MCF 10A (cell line): ENCODE measurements at places on chromosomes 6 and 20.
A peak's percentile ranks its signal among the peaks of the same experiment; 100 is the strongest.

- DNase-seq: no peak
These were observed 64.5 kb upstream of the PMEPA1 start for GRCh38 chr20:57774111-57774880.

DNA sequence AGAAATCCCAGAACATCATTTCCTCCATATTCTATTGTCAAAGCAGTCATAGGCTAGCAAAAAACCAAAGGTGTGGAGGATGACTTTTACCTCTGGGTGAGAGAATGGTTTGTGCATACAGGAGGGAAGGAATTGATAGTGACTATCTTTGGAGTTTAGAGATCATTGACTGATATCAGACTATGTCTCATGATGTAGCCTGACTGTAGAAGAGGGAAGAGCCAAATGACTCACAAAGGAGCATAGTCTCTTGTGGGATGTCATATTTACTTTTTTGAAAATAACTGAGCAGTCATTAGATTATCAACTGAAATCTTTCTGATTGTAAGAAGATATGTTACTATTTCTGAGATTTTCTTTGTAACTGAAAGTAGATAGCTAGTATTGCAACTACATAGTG is 158.5 kb downstream of the FLRT3 start:
- no peak for DNase-seq

GRCh38 chr6:17429383-17430061 is 36.1 kb downstream of the CAP2 start:
- DNase-seq: no peak

DNA sequence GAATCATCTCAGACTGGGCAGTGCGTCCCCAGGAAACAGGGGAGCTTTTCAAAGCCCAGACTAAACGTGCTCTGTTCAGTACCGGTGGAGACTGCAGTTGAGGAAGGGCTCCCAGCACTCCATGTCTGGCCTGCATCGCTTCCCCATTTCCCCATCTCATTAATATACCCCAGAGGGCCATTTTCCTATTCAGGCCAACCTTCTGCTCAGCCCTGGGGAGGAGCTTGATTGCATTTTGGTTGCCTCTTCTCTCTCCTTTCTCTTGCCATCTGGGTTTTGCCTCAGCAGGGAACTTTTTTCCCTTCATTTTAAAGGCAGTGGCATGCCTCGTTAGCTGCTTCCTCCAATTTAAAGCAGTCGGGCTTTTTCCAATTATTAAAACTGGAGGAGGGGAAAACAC is 394.3 kb upstream of the SOX4 start:
- DNase-seq: no peak

- no peak for DNase-seq
These were observed 355 bp upstream of the AKAP7 start for GRCh38 chr6:131134980-131135243.

GRCh38 chr20:19453862-19454261 is 241.4 kb downstream of the SLC24A3 start:
- DNase-seq: no peak

GRCh38 chr6:40285996-40286395 is 301.2 kb downstream of the LRFN2 start:
- DNase-seq: no peak

DNA sequence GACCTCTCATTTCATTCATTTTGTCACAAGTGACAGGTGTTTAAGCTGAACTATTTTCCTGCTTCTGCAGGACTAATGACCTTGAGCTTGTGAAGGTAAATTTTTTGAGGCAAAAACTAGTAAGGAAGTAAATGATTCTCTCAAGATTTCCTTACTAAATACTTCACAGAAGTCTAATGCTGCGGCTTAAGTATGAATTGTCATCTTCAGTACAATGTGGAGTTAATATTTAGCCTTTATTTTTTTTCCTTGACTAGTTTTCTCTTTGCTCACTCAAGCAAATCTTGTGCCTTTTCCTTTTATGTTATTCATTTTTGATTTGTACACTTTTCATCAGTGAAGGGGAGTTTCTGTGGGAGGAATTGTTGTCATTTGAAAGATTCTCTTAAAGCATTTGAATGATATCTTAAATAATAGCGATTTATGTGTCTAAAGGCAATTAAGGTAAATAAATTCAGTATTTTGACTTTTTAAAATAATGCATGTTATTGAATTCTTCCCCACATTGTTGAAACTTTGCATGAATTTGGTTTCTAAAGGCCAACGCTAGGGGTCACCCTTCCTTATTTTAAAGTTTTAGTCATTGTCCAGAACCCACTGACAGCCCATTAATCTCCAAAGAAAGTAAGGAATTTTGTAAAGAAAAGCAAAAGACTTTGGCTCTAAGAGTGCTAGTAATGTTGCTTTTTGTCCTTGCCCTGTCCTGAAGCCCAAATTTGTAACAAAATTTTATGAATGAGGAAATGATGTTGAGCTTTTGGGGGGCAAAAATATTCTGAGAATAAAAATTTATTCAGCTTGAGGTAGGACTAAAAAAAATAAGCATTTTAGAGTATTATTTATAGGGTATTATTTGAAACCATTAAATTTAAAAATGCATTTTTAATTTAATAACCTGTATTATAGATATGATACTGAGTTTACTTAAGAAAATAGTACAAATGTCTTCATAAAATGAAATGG is 157.4 kb upstream of the LAMA2 start:
- DNase-seq: peak; percentile 53

DNA sequence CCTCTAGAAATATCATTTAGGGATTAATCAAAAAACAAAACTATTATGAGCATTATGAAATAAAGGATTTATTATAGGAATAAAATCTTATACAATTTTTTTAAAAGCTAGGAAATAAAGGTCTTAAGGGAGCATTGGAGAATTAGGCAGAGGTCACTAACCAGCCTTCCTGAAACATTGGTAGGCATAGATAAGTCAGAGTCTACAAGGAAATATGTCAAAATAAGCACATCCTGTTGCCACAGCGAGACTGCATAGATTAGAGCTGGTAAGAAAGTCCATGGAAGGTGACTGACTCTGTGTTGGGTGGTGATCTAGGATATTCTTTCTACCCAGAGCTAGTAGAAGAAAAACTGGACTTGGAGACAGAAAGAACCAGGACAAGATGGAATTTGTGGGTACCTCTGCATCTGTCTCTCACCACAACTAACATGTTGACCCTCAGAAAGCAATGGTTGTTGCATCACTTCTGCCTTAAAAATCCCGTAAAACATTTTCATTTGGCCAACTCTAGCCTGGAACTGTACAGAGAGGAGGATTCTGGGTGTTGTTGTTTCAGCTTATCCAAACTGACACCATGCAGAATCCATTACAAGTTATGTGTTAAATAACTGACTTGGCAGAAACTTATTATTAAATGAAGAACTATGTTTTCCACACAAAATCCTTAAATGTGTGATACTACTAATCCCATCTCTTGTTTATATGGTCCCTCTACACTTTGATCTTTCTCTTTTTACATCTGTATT is 77.1 kb downstream of the FBXO5 start:
- no peak for DNase-seq

GRCh38 chr6:53854843-53855567 is 60.2 kb downstream of the LRRC1 start:
- peak; percentile 38 for DNase-seq

- peak; percentile 7 for DNase-seq
These were observed 881 bp upstream of the MCM3 start for GRCh38 chr6:52285177-52286068.

DNA sequence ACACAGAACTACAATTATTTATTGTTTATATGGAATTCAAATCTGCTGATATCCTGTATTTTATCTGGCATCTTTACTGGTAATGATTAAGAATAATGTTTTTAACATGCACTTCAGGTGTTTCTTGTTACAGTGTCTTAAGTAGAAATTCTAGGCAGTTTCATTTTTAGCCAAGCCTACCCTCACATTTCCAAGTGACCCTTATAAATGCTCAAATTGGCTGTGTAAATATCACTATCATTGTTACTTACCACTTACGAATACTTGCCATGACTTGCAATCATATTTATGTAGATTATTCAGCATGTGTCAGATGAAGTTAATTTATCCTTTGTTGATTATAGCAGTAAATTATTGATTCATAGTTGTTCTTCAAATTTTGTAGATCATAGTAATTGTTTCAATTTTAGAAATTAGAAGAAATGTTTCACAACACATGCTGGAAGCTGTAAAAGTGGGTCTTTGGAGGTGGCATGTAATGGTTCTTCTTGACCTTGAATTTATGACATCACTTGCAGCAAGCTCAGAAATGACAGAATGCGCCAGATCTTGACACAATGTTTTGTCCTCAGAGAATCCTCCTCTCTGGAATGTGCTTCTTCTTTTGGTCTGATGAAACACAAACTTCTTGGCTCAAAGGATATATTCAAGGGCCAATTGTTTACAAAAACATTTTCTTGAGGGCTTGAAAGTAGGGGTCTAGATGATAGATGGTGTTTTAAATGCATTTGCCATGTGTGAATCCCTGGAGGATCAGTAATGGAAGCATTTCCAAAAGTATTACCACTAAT is 471.8 kb downstream of the COL12A1 start:
- DNase-seq: no peak

DNA sequence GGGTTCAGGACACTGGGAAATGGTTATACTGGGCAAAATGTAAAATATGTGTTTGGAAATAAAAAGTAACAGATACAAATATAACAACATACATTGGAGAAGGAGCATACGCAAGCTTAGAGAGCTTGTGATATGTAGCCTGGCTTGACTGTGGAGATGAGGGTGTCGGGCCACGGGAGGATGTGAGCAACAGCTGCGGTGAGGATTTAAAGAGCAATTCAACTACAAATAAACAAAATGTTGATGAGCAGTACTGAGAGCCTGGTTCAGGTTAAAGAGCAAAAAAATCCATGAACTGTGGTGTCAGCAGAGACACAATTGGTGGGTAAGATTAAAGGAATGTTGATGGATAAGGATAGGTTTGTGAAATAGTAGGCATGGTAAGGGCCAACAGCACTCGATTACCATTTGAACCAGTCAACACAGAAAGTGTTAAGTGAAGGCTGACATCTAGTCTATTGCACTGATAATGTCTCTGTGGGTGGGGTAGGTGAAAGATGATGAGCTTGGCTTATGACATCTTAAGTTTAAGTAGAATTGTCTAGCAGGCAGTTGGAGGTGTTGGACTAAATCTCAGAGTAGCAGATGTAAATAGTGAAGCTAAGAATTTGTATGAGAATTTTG is 723.2 kb downstream of the EPM2A start:
- no peak for DNase-seq

DNA sequence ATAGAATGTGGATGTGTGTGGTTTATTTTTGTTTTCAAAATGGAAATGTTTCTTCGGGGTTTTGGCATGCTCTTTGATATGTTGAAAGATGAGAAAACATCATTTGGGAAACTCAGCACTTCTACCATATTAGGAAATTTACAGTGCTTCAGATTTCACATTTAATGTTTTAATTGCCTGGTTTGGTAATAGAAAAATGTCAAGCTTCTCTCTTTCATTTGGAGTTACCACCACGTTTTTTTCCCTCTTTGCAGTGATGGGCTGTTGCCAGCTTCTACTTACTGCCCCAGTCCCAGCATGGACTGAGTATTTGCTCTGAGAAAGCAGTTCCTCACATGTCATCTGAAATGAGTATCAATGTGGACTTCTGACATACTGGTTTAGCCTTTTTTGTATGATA is 267.7 kb downstream of the PRL start:
- peak; percentile 7 for DNase-seq
